ENCODE measurements at places on chromosomes 1 and 21. TPM values are rescaled to one million over a fixed set of nuclear protein-coding genes. Genes with fewer than 3 reads are reported as not detected.

- DNase-seq: peak; percentile 77
- H3K27me3 ChIP-seq: no peaks in the 10 kb centered on the region
- no peak overlapping the region for H3K27ac ChIP-seq
Measured at GRCh38 chr1:9289090-9289534, 3.6 kb upstream of the SPSB1 start.

GRCh38 chr1:43414634-43415223 lies 25.0 kb downstream of the SZT2 start:
- no peak for DNase-seq
- H3K27me3 ChIP-seq: no peaks in the 10 kb centered on the region
- no peaks in the 10 kb centered on the region for H3K4me1 ChIP-seq
- H3K27ac ChIP-seq: no peak overlapping the region

PTPRC gene
- total RNA-seq: 127 TPM

DNA sequence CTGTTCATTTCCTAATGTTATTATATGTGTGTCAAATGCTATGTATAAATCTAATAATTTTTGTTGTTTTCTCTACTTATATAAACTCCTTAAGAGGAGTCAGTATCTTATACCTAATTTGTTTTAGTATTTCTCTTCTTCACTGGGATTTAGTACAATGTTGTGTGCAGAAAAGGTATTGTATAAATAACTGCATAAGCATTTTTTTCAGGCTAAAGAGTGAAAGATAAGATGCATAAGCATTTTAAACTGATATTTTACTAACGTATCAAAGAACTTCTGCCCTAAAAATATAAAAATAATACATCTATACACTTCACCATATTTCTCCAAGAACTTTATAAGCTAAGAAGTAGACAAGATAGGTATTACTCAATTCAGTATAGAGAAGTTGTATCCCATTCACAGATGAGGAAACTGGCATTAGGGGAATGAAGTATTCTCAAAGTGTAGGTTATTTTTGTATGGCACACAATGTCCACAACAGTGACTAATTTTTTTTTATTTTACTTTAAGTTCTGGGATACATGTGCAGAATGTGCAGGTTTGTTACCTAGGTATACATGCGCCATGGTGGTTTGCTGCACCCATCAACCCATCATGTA lies 59.3 kb downstream of the NUP210L start:
- H3K36me3 ChIP-seq: no peaks in the 10 kb centered on the region
- no peak overlapping the region for H3K27ac ChIP-seq
- no peaks in the 10 kb centered on the region for H3K4me1 ChIP-seq
- no peaks in the 10 kb centered on the region for H3K27me3 ChIP-seq

MASP2 gene
- total RNA-seq: not detected

GRCh38 chr1:118366286-118366685 lies 181.3 kb upstream of the SPAG17 start:
- no peak overlapping the region for H3K4me3 ChIP-seq
- H3K27ac ChIP-seq: no peak overlapping the region
- no peak for DNase-seq
- H3K4me1 ChIP-seq: no peaks in the 10 kb centered on the region
- H3K36me3 ChIP-seq: no peaks in the 10 kb centered on the region

- H3K4me1 ChIP-seq: peaks cover 7% of the 10 kb centered on the region
- no peaks in the 10 kb centered on the region for H3K36me3 ChIP-seq
- DNase-seq: no peak
Measured at GRCh38 chr21:35207322-35207721, 158.2 kb upstream of the RUNX1 start.

DNA sequence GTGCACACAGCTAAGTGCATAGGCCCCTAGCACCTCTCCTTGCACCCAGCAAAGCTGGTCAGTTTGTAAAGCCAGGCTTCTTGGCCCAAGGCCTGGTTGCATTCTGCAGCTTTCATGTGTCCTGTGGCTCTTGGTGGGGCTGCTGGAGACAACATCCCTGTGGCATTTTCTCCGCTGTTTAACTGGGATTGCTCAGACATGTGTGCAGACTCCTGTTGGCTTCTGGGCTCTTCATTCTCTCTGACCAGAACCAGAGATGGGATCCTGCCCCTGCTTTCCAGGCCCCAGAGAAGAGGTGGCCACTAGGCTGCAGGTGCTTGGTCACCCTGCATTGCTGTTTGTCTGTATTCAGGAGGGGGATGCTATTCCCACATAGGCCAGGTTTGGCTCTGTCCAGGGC lies 50.8 kb downstream of the FAM78B start:
- H3K4me1 ChIP-seq: no peaks in the 10 kb centered on the region
- H3K36me3 ChIP-seq: no peaks in the 10 kb centered on the region
- H3K27ac ChIP-seq: no peak overlapping the region
- no peak overlapping the region for H3K4me3 ChIP-seq
- DNase-seq: no peak
- H3K27me3 ChIP-seq: no peaks in the 10 kb centered on the region

OLIG2 gene
- total RNA-seq: not detected

DNA sequence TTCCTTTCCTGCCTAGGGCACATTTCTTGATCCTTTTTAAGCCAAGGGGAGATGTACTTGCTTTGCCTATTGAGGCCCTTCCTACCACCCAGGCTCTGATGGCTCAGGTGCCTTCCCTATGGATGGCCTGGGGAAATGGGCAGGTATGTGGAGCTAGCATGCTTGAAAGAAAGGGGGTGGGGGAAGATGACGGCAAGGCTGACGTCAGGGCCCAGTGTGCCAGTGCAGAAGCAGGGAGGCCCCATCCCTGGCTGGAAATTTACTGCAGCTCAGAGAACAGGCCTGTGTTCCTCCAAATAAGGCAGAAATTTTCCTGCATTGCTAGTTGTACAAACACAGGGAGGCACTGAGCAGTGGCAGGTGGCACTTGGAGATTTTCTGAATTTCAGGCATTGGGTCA lies 453.2 kb upstream of the VAMP3 start:
- no peaks in the 10 kb centered on the region for H3K27me3 ChIP-seq
- H3K4me3 ChIP-seq: no peak overlapping the region
- no peaks in the 10 kb centered on the region for H3K36me3 ChIP-seq

RAP1A gene
- total RNA-seq: 118 TPM

- H3K4me3 ChIP-seq: no peak overlapping the region
- no peaks in the 10 kb centered on the region for H3K27me3 ChIP-seq
- peaks cover 13% of the 10 kb centered on the region for H3K4me1 ChIP-seq
- no peak for DNase-seq
- no peak overlapping the region for H3K27ac ChIP-seq
- no peaks in the 10 kb centered on the region for H3K36me3 ChIP-seq
Measured at GRCh38 chr1:235008239-235008638, 120.4 kb downstream of the TOMM20 start.

DNA sequence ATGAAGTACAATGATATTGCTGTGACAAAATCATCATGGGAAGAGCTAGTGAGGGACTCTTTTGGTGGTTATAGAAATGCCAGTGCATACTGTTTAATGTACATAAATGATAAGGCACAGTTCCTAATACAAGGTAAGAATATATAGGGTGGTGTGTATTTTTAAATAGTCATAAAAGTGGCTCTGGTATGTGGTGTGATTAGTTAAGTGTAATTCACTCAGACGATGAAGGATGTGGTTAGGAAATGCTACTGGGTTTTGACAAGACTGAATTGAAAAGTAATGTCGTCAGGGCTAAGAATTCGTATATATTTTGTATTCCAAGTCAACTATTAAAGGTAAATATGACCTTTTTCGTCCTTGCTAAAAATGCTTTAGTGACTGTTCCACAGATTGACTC lies 101.7 kb downstream of the USP25 start:
- no peak for DNase-seq
- peaks cover 66% of the 10 kb centered on the region for H3K36me3 ChIP-seq
- H3K4me3 ChIP-seq: no peak overlapping the region
- H3K4me1 ChIP-seq: no peaks in the 10 kb centered on the region
- no peak overlapping the region for H3K27ac ChIP-seq

- no peak overlapping the region for H3K27ac ChIP-seq
- no peaks in the 10 kb centered on the region for H3K27me3 ChIP-seq
- no peak overlapping the region for H3K4me3 ChIP-seq
- H3K4me1 ChIP-seq: no peaks in the 10 kb centered on the region
- H3K36me3 ChIP-seq: peaks cover 16% of the 10 kb centered on the region
- DNase-seq: no peak
Measured at GRCh38 chr1:167409183-167409582, 109.1 kb downstream of the CD247 start.

DNA sequence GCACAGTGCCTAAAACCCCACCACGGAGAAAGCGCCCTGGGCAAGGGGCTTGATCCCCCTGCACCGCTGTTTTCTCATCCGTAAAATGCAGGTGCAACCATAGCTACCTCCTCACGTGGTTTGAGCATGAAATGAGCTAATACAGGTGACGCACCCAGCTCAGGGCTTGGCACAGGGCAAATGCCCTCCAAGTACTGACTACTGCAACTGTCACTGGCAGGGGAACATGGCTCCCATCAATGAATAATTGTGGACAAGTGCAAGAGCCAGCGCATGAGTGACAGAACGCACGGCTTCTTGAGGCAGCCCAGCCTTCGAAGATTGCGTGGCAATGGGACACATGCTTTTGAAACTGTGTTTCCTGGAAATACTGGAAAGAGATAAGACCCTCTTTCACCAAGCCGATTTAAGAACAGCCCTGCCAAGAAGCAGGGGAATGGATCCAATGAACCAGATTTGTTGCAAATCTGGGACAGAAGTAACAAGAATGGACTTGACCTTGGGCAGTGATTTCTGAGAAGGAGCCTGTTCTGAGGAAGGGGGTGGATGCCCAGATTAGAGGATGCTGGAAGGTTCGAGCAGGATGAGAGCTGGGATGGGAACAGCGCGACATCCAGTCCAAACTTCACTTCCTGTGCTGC lies 92.8 kb upstream of the IFFO2 start:
- no peak overlapping the region for H3K4me3 ChIP-seq
- no peaks in the 10 kb centered on the region for H3K4me1 ChIP-seq
- no peaks in the 10 kb centered on the region for H3K36me3 ChIP-seq
- DNase-seq: no peak
- H3K27ac ChIP-seq: no peak overlapping the region
- H3K27me3 ChIP-seq: peaks cover 5% of the 10 kb centered on the region

- H3K27ac ChIP-seq: no peak overlapping the region
- peaks cover 11% of the 10 kb centered on the region for H3K4me1 ChIP-seq
- no peak overlapping the region for H3K4me3 ChIP-seq
- no peaks in the 10 kb centered on the region for H3K36me3 ChIP-seq
- H3K27me3 ChIP-seq: no peaks in the 10 kb centered on the region
Measured at GRCh38 chr1:14812189-14812588, 213.7 kb downstream of the KAZN start.

MKNK1 gene
- total RNA-seq: 61.1 TPM

- no peak overlapping the region for H3K27ac ChIP-seq
- no peaks in the 10 kb centered on the region for H3K36me3 ChIP-seq
- H3K4me1 ChIP-seq: peaks cover 20% of the 10 kb centered on the region
- H3K4me3 ChIP-seq: no peak overlapping the region
- no peak for DNase-seq
Measured at GRCh38 chr1:230894664-230895063, 26.3 kb upstream of the C1orf198 start.

PLEKHG5 gene
- total RNA-seq: 12.2 TPM

COL11A1 gene
- 1.7 TPM for total RNA-seq

DNA sequence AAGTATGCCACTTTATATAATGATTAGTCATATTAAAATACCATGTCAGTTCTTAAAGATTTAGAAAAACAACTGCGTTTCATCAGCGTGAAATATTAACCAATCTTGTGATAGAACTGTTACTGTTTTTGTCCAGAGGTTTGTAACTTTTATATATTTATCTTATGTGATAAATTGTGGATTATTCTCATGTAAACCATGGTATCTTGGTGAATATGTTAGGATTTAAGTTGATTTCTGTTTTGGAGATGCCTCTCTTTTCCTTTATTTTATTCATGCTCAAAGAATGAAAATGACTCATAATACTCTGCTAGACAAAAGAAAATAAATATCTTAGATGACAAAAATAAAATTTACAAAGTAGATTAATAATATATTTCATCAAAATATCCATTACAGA lies 88.4 kb downstream of the ADGRL4 start:
- H3K4me3 ChIP-seq: no peak overlapping the region
- H3K27me3 ChIP-seq: no peaks in the 10 kb centered on the region
- no peak overlapping the region for H3K27ac ChIP-seq
- no peak for DNase-seq
- H3K36me3 ChIP-seq: no peaks in the 10 kb centered on the region

- H3K4me1 ChIP-seq: peaks cover 10% of the 10 kb centered on the region
- peak; percentile 72 for DNase-seq
- H3K36me3 ChIP-seq: peaks cover 81% of the 10 kb centered on the region
Measured at GRCh38 chr21:42850866-42851391, 28.4 kb downstream of the WDR4 start.

- H3K27ac ChIP-seq: no peak overlapping the region
- H3K36me3 ChIP-seq: no peaks in the 10 kb centered on the region
- H3K27me3 ChIP-seq: no peaks in the 10 kb centered on the region
Measured at GRCh38 chr1:202101184-202101583, 21.5 kb upstream of the GPR37L1 start.

- no peak overlapping the region for H3K27ac ChIP-seq
- DNase-seq: no peak
- no peaks in the 10 kb centered on the region for H3K27me3 ChIP-seq
- H3K36me3 ChIP-seq: no peaks in the 10 kb centered on the region
- H3K4me3 ChIP-seq: no peak overlapping the region
Measured at GRCh38 chr1:188888386-188888785, 1589.3 kb downstream of the BRINP3 start.

DNA sequence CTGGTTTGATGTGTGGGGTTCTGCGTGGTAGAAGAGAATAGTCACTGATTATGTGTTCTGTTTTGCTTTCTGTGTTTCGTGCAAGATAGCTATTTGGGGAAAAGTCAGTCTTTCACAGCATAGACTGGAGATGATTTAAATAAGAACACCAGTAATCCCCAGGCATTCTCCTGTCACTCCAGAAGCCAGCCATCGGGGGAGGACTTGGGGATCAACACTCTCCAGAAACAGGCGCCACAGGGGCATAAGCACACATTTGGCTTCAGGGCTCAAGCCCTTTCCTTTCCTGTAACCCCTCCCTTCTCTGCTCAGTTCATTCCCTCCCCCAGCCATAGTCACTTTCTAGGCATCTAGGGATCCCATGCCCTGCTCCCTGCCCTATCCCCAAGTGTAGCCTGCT lies 97.3 kb upstream of the BEND5 start:
- H3K4me3 ChIP-seq: no peak overlapping the region
- H3K27me3 ChIP-seq: no peaks in the 10 kb centered on the region

LGR6 gene
- total RNA-seq: 1.8 TPM

- no peaks in the 10 kb centered on the region for H3K27me3 ChIP-seq
- peaks cover 46% of the 10 kb centered on the region for H3K4me1 ChIP-seq
- H3K27ac ChIP-seq: no peak overlapping the region
Measured at GRCh38 chr1:154940213-154940560, 3.7 kb upstream of the PMVK start.

- no peak overlapping the region for H3K27ac ChIP-seq
- H3K27me3 ChIP-seq: no peaks in the 10 kb centered on the region
Measured at GRCh38 chr1:225146478-225146877, 217.0 kb downstream of the DNAH14 start.

- no peaks in the 10 kb centered on the region for H3K27me3 ChIP-seq
- no peaks in the 10 kb centered on the region for H3K36me3 ChIP-seq
- no peak overlapping the region for H3K27ac ChIP-seq
- no peak overlapping the region for H3K4me3 ChIP-seq
- no peak for DNase-seq
Measured at GRCh38 chr1:210405316-210405715, 76.6 kb downstream of the HHAT start.

GRCh38 chr1:60571811-60572210 lies 498.2 kb upstream of the C1orf87 start:
- no peak overlapping the region for H3K27ac ChIP-seq
- H3K4me3 ChIP-seq: no peak overlapping the region
- H3K4me1 ChIP-seq: no peaks in the 10 kb centered on the region
- no peak for DNase-seq
- H3K36me3 ChIP-seq: no peaks in the 10 kb centered on the region
- no peaks in the 10 kb centered on the region for H3K27me3 ChIP-seq

SVBP gene
- 19.4 TPM for total RNA-seq

Measured in upper lobe of right lung (tissue), 1 donor.